Calu3 (cell line): ENCODE measurements at places on chromosomes 7 and 10. TPM values are rescaled to one million over a fixed set of nuclear protein-coding genes. Genes with fewer than 3 reads are reported as not detected.

GRCh38 chr7:92451645-92452044 is 4.4 kb downstream of the GATAD1 start:
- H3K4me1 ChIP-seq: peaks cover 8% of the 10 kb centered on the region
- H3K36me3 ChIP-seq: peaks cover 33% of the 10 kb centered on the region
- H3K27me3 ChIP-seq: no peaks in the 10 kb centered on the region
- H3K4me3 ChIP-seq: no peak overlapping the region
- H3K27ac ChIP-seq: no peak overlapping the region
- DNase-seq: no peak

DNA sequence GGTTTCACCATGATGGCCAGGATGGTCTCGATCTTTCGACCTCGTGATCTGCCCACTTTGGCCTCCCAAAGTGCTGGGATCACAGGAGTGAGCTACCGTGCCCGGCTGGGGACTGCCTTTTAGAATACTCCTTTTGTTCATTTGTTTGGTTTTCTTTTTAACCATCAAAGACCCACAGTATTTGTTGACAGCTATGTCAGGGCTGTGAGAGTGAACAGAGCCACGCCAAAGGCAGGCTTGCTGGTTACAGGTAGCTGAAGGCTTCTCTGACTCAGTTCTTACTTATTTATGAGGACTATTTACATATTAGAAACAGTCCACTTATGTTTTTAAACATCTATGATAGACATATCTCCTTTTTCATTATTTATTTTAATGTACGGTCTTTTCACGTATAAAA is 544.5 kb downstream of the CALN1 start:
- H3K4me1 ChIP-seq: no peaks in the 10 kb centered on the region
- no peak for DNase-seq
- H3K27ac ChIP-seq: no peak overlapping the region
- no peaks in the 10 kb centered on the region for H3K36me3 ChIP-seq
- H3K27me3 ChIP-seq: no peaks in the 10 kb centered on the region

Gene RNF32
- total RNA-seq: 1.6 and 3.2 TPM in 2 replicates

DNA sequence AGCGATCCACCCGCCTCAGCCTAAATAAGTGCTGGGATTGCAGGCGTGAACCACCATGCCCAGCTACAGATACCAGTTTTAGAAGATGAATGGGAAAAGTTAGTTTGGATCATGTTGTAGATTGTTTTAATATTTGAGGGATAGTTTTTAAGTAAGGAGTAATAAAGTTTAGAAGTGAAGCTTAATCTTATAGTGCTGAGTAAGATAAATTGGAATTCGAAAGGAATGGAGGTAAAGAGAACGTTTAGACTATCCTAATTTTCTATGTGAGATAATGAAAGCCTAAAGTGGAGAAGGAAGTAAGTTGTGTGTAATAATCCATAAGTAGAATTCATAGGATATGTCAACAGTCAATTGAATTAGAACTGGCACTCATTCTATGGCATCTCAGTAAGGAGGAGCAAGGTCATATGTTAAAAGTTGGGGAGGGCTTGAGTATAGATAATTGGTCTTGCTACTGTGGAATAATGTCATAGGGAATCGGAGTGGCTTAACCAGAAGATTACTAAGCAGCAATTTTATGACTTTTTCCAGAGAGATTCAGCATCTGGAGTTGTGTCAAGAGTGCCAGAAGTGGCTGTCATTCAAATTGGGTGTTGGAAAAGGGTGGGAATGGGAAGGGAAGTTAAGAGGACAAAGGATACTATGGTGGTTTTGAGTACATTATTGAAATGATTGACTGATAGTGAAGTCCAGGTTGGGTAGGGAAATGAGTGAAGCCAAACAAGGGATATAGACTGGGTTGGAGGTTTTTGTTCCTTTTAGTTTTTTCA is 12.1 kb downstream of the TAX1BP1 start:
- H3K4me3 ChIP-seq: no peak overlapping the region
- no peak for DNase-seq
- H3K36me3 ChIP-seq: peaks cover 46% of the 10 kb centered on the region
- H3K27ac ChIP-seq: no peak overlapping the region
- peaks cover 20% of the 10 kb centered on the region for H3K4me1 ChIP-seq

DNA sequence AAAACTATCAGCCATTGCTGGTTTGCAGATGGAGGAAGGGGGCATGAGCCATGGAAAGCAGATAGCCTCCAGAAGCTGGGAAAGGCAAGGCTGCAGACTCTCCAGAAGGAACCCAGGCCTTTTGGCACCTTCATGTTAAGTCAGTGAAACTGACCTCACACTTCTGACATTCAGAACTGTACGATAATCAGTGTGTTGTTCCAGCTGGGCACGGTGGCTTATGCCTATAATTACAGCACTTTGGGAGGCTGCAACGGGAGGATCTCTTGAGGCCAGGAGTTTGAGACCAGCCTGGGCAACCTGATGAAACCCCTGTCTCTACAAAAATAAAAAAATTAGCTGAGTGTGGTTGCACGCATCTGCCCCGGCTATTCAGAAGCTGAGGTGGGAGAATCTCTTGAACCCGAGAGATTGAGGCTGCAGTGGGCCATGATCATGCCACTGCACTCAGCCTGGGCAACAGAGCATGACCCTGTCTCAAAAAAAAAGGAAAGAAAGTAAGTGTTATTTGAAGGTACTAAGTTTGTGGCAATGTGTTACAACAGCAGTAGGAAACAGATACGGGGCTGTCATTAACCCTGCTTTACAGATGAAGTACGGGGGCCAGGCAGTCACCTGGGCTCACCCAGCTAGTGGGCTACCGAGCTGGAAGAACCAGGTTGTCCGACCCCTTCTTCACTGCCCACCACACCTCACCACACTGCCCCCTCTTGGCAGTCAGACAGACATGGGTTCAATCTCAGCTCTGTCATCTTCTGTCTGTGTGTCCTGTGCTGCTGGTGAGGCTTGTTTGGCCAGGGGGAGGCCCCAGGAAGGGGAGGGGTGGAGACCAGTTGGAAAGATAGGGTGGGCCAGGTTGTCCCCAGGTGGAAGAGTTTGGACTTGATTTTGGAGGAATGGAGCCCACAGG is 18.3 kb downstream of the CHST3 start:
- H3K36me3 ChIP-seq: peaks cover 9% of the 10 kb centered on the region
- no peaks in the 10 kb centered on the region for H3K27me3 ChIP-seq
- DNase-seq: no peak
- peaks cover 10% of the 10 kb centered on the region for H3K4me1 ChIP-seq
- H3K4me3 ChIP-seq: no peak overlapping the region

GRCh38 chr10:48506147-48506917 is 98.5 kb downstream of the ARHGAP22 start:
- H3K4me1 ChIP-seq: no peaks in the 10 kb centered on the region
- no peak overlapping the region for H3K27ac ChIP-seq
- H3K27me3 ChIP-seq: no peaks in the 10 kb centered on the region
- DNase-seq: peak; percentile 51
- H3K4me3 ChIP-seq: no peak overlapping the region

- no peak overlapping the region for H3K4me3 ChIP-seq
- H3K4me1 ChIP-seq: no peaks in the 10 kb centered on the region
- no peaks in the 10 kb centered on the region for H3K27me3 ChIP-seq
- no peak overlapping the region for H3K27ac ChIP-seq
Observed at GRCh38 chr7:15581352-15581951, 19.6 kb upstream of the AGMO start.

DNA sequence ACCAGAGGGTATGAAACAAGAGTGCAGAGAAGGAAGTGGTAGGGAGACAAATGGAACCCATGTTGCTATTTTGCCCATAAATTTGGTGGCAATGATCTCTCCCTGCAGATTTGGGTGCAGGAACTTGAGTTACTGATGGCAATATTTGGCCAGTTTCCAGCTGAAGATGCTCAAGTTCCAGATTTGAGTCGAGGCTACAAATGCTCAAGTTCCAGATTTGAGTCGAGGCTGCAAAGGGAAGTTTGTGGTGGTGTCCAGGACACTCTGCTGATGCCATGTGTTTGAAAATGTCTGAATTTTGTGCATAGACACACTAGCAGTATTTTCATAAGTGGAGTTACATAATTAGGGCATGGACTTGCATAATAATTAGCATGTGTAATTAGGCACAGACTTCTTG is 40.8 kb downstream of the TBXAS1 start:
- peaks cover 6% of the 10 kb centered on the region for H3K4me1 ChIP-seq
- peaks cover 8% of the 10 kb centered on the region for H3K36me3 ChIP-seq
- H3K4me3 ChIP-seq: no peak overlapping the region
- no peak overlapping the region for H3K27ac ChIP-seq
- no peak for DNase-seq
- no peaks in the 10 kb centered on the region for H3K27me3 ChIP-seq

- H3K4me1 ChIP-seq: no peaks in the 10 kb centered on the region
- no peaks in the 10 kb centered on the region for H3K36me3 ChIP-seq
- no peak overlapping the region for H3K4me3 ChIP-seq
- no peaks in the 10 kb centered on the region for H3K27me3 ChIP-seq
Observed at GRCh38 chr10:53836638-53837037, 964.4 kb downstream of the PCDH15 start.

DNA sequence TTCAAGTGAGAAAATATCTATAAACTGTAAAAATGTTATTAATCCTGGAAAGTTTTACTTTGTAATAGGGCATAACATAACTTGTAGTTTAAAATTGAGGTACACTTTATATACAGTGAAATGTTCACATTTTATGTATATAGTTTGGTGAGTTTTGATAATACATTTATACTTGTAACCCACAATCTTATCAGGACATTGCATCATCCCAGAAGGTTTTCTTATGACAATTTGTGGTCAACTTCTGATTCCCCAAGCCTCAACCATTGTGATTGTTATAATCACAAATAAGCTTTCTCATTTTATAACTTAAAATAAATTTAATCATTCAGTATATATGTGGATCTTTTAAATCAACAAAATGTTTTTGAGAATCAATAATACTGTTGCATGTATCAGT is 151.1 kb downstream of the TFPI2 start:
- H3K27ac ChIP-seq: no peak overlapping the region
- H3K4me3 ChIP-seq: no peak overlapping the region
- H3K36me3 ChIP-seq: no peaks in the 10 kb centered on the region

Gene RADIL
- 0.83 and 1.8 TPM in 2 replicates for total RNA-seq

- H3K27me3 ChIP-seq: no peaks in the 10 kb centered on the region
- no peak overlapping the region for H3K4me3 ChIP-seq
- H3K4me1 ChIP-seq: peaks cover 52% of the 10 kb centered on the region
- peak overlapping the region; percentile 21 for H3K27ac ChIP-seq
- no peaks in the 10 kb centered on the region for H3K36me3 ChIP-seq
- DNase-seq: peak; percentile 71
Observed at GRCh38 chr7:36119005-36119706, 33.9 kb upstream of the EEPD1 start.

DNA sequence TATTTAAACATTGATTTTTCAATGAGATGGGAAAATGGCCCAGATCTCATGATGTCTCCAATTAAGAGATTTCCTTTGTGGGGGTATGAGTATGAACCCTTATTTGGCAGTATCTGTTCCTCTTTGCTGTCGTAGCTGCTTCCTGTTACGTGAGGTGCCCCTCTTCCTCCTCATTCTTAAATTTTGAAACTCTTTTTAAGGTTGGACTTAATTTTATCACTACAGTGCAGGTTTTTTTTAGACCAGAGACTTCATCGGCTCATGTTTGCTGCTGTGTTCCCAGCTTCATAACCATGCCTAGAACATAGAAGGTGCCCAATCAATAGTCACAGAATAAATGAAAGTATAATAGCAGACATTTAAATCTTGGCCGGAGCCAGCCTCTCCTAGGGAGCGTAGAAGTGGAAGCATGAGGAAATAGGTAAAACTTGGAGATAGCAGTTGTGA is 2.4 kb downstream of the MIOS start:
- H3K4me1 ChIP-seq: peaks cover 27% of the 10 kb centered on the region
- no peaks in the 10 kb centered on the region for H3K27me3 ChIP-seq
- no peak for DNase-seq
- peak overlapping the region; percentile 22 for H3K4me3 ChIP-seq
- H3K27ac ChIP-seq: no peak overlapping the region

DNA sequence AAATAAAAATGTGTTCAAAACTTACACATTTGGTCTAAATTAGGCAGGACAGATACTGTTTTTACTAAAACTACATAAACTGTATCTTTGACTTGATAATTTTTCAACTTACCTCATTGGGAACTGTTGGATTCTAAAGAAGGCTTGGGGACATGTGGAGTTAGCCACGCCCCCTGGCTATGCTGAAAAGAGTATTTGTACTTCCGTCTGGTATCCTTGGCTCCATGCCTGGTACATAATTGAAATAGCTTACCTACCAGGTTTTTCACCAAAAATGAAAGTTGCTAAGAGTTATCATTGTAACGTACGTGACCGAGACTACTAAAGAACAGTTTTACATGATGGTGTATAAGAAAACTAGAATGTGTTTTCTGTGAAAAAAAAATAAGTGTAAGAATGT is 604.8 kb upstream of the IGFBP3 start:
- no peak overlapping the region for H3K4me3 ChIP-seq
- DNase-seq: peak; percentile 89
- H3K4me1 ChIP-seq: peaks cover 32% of the 10 kb centered on the region
- H3K36me3 ChIP-seq: no peaks in the 10 kb centered on the region
- H3K27ac ChIP-seq: peak overlapping the region; percentile 66

DNA sequence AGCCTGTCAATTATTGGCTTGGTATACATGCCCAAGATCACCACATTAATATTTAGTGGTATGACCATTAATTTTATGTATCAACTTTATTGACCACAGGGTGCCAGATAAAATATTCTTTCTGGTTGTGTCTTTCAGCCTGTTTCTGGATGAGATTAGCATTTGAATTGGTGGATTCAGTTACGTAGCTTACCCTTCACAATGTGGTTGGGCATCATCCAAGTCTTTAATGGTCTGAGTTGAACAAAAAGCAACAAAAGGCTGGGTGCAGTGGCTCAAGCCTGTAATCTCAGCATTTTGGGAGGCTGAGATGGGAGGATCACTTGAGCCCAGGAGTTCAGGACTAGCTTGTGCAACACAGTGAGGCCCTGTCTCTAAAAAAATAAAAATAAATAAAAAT is 702.2 kb upstream of the LRRTM3 start:
- no peaks in the 10 kb centered on the region for H3K4me1 ChIP-seq
- H3K36me3 ChIP-seq: no peaks in the 10 kb centered on the region
- DNase-seq: no peak
- no peaks in the 10 kb centered on the region for H3K27me3 ChIP-seq
- H3K27ac ChIP-seq: no peak overlapping the region

Gene AZGP1
- 15.4 and 25.6 TPM in 2 replicates for total RNA-seq

GRCh38 chr7:151508991-151509390 is 10.7 kb downstream of the RHEB start:
- no peak overlapping the region for H3K4me3 ChIP-seq
- H3K27me3 ChIP-seq: no peaks in the 10 kb centered on the region
- H3K36me3 ChIP-seq: peaks cover 4% of the 10 kb centered on the region
- no peak for DNase-seq

DNA sequence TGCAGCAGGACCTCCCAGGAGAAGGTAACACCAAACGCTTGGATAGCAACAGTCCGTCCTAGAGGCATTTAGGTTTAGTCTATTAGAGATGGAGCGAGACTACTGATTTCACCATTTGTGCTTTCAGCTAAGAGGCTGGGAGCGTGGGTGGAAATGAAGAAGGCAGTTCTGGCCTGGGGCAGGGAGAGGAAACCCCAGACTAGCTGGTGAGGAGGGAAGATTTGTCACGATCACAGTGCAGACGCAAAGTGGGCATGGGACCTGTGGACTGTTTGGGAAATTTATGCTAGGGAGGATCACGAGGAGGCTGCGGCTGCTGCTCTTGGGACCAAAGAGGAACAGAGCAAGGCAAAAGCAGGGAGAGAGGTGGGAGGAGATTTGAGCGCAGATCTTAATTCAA is 130.4 kb upstream of the AOAH start:
- H3K27me3 ChIP-seq: peaks cover 62% of the 10 kb centered on the region
- H3K4me3 ChIP-seq: no peak overlapping the region
- H3K36me3 ChIP-seq: no peaks in the 10 kb centered on the region
- DNase-seq: no peak

GRCh38 chr10:124688889-124689670 is 55.1 kb downstream of the FAM53B start:
- H3K4me3 ChIP-seq: no peak overlapping the region
- no peak for DNase-seq
- no peaks in the 10 kb centered on the region for H3K36me3 ChIP-seq
